SIG-M5 (cell line): ENCODE measurements at places on chromosomes 11 and 22.

DNA sequence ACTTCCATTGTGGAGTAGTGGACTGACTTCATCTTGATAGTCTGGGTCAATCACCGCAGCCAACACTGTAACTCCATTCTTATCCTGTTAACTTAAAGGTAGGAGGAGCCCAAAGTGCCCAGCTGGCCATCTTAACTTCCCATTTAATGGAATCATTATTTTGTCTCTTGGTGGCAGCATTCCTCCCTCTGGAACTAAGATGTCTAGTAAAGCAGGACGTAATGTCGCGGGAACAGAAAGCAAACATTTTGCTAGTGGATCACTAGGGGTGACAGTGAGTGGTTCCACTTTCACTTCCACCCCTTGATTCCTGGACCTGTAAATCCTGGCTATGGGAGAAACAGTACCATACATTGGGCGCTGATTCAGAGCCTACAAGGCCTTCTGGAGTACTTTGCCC, 71.4 kb downstream of the GAB4 start:
- no peak for DNase-seq

DNA sequence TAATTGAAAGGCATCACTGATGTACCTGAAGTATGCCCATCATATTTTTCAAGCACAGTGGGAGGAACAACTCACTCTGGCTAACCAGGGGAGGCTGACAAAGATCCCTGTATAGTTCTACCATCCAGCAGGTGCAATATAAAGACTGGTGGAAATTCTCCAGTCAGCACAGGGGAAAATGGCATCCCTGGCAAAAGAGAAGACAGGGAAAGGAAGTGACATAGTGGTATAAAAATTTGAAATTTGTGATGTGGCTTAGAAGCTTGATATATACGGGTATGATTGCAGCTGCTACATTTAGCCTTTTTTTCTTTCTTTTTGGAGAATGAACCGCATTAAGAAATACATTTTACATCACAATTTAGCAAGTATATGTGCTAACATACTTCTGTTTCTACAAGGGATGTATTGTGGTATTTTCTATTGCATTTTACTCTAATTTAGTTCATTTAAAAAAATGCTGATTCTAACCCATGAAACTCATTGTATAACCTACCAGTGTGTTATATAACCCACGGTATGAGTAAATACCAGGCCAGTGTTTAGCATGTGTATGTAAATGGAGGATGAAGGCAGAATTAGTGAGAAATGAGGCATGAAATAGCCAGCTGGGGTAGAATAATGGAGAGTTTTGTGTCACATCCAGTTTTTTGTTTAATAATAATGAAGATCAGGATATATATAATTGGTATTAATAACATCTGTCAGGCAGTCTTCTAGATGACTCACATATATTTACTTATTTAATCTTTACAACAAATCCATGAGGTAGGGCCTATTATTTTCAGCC, 186.1 kb downstream of the ARHGAP42 start:
- DNase-seq: no peak

- DNase-seq: no peak
Observed at GRCh38 chr11:112016765-112017376, 8.3 kb upstream of the DLAT start.

- no peak for DNase-seq
Observed at GRCh38 chr22:44404341-44405020, 91.7 kb upstream of the SHISAL1 start.

DNA sequence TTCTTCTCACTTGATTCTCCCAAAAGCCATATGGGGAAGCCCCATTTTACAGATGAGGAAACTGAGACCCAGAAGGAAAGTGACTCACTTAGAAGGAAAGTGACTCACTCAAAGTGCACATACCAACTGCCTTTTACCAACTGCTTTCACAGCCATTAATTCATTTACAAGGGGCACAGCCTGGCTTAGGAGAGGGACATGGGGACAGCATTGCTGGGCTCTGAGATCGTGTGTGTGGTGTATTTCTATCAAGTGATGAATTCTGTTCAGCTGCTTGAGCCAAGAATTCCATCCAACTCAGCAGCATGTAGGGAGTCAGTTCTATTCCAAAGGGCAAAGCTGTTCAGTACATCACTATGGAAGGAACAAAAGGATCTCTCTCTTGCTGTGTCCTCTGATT, 23.5 kb upstream of the PAK1 start:
- DNase-seq: no peak
